Osteoblast (primary cell): ENCODE measurements at places on chromosomes 1 and 21. TPM values are rescaled to one million over a fixed set of nuclear protein-coding genes. Genes with fewer than 3 reads are reported as not detected.

PIK3R3 gene
- 4.0 and 5.3 TPM in 2 replicates for total RNA-seq

MEX3A gene
- total RNA-seq, result 0.88 and 1.1 TPM in 2 replicates

DNA sequence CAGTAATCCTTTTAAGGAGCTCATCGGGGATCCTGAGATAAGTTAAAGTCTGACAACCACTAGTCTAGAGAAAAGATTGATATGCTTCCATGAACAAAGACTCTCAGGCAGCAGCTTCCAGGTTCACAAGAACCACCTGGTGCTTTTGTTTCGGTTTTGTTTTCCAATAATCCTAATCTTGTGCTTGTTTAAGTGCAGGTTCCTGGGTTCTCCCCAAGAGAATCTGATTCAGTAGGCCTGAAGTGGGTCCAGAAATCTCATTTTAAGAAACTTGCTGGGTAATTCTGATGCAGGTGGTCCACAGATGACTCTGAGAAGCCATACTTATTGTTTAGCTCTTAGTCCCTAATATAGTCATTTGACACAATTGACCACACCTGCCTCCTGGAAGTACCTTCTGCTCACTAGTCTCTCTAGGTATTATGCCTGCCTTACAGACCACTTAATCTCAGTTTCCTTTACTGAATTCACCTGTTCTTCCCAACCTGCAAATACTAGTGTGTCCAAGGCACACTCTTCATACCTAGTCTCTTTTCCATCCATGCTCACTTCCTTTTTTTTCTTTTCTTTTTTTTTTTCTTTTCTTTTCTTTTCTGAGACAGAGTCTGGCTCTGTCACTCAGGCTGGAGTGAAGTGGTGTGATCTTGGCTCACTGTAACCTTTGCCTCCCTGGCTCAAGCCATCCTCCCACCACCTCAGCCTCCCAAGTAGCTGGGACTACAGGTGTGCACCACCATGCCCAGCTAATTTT is 20.5 kb upstream of the FRRS1 start:
- DNase-seq, result no peak

DNA sequence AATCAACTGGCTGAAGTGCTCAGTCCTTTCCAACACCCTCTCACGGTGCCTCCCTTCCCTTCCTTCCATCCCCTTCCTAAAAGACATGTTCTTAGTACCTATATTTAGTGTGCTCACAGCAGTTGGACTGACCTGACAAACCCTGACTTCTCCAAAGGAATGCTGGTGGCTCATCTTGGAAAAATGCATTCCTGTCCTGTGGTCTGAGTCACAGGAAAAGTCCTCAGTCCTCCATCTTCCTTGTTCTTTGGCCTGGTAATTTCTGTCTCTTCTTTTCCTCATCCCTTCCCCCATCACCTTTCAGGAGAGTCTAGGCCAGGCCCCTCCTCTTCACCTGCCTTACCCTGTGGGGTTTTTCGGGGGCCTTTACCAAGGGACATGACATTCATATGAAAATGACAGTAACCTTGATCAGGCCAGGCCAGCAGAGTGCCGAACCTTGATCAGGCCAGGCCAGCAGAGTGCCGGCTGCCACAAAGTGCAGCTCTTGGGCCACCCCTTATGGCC is 7.2 kb downstream of the ATP1B1 start:
- DNase-seq, result peak; percentile 79

DNA sequence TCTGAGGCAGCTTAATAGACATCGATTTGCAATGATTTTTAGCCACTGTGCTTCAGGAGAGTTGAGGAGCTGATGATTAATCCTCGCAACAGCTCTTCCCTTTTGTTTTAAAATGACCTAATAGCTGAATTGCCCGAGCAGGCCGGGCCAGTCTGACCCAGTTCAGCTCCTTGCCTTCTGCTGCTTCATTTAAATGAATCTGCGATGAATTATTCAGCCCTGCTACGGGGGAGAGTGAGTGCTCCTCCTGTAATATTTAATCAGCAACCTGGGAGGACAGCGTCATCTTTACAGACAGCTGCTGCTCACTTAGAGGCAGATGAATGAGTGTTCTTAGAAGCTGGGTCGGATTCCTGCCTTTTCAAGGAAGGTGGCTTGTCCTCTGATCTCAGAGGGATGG is 325.1 kb downstream of the CAMTA1 start:
- DNase-seq, result no peak
